ENCODE measurements at places on chromosomes 12 and 14. TPM values are rescaled to one million over a fixed set of nuclear protein-coding genes. Genes with fewer than 3 reads are reported as not detected.

The DDX24 gene
- total RNA-seq: 119 TPM

The AQP6 gene
- not detected for total RNA-seq

The STAC3 gene
- 7.8 TPM for total RNA-seq

The COCH gene
- 1.9 TPM for total RNA-seq

The FAM177A1 gene
- total RNA-seq: 41.2 TPM

The ITGA7 gene
- 518 TPM for total RNA-seq

Measured in subcutaneous adipose tissue (tissue), 4 donors.